ENCODE measurements at places on chromosomes 6 and 20.

GRCh38 chr6:130583268-130583667 is 217.5 kb downstream of the TMEM200A start:
- no peak for DNase-seq

DNA sequence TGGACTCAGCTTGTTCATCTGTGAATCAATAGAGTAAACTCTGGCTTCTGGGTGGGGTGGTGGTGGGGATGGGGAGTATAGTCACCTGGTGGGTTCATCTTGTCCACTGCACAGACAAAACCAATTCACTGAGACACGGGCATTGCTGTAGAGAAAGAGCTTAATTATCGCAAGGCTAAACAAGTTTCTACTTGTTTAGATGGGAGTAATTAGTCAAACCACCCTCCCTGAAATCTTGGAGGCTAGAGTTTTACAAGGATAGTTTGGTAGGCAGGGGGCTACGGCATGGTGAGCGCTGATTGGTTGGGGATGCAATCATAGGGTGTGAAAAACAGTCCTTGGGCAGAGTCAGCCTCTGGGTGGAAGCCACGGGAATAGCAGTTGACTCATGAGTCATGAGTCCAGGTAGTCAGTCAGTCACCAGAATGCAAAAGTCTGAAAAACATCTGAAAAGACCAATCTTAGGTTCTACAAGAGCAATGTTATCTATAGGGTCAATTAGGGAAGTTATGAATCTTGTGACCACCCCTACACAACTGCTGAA is 77.8 kb downstream of the STMND1 start:
- no peak for DNase-seq

DNA sequence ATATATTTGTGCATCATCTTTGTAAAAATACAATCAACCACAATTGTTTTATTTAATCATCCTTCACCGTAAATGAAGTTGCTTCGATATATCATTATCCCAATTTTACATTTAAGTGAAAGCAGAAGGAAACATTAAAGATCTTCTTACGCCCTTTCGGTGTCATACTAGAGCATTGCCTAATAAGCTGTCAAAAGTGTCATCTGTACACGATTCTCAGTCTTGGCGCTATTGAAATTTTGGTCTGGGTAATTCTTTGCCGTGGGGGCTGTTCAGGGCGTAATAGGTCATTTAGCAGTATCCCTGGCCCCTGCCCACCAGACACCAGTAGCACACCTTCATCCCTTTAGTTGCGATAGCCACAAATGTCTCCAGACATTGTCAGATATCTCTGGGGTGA is 40.4 kb upstream of the TMEM170B start:
- DNase-seq: no peak

DNA sequence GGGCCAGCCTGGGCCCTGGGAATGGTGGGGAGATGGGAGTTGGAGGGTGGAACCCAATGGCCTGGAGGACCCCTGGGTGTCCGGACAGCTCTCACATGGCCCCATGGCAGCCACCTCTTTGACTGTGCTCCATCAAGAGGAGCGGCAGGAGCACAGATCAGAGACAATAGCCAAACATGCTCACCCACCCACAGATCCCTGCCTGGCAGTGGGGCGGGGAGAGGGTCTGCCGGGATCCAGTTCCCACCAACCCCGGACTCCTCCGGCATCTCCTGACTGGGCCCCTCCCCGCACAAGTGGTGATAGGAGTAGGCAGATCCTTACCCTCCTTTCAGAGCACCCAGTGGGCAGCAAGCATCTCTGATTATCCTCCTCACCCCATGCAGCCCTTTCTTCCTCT is 31.9 kb upstream of the MRPS18A start:
- DNase-seq: no peak

- peak; percentile 14 for DNase-seq
Measured at GRCh38 chr20:10381477-10381876, 52.5 kb downstream of the MKKS start.

DNA sequence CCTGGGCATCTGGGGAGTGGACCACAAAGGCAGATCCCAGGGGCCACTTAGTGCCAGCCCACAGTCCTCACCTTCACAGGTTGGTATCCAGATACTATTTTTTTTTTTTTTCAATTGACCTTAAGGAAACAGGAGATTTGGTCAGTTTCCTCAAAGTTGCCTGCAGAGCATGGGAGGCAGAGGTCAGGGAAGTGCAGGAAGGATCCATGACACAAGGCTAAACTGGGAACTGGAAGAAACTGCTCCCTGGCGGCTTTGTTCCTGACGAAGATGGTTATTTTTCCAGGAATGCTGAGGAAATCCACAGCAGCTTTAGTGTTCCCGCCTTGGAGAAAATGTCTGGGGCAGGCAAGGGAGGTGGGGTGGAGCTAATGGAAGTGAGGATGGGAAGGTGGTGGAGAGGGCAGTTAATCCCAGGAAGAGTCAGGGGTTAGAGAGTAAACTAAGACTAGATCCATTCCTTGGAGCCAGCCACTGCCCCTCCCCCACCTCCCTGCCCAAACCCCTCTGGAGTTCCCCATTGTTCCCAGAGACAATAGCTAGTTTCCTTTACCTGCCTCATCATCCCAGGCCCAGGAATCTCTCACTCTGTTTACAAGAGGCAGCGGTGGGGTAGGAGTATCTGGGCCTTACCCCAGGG is 14.3 kb upstream of the MYMX start:
- DNase-seq: no peak

DNA sequence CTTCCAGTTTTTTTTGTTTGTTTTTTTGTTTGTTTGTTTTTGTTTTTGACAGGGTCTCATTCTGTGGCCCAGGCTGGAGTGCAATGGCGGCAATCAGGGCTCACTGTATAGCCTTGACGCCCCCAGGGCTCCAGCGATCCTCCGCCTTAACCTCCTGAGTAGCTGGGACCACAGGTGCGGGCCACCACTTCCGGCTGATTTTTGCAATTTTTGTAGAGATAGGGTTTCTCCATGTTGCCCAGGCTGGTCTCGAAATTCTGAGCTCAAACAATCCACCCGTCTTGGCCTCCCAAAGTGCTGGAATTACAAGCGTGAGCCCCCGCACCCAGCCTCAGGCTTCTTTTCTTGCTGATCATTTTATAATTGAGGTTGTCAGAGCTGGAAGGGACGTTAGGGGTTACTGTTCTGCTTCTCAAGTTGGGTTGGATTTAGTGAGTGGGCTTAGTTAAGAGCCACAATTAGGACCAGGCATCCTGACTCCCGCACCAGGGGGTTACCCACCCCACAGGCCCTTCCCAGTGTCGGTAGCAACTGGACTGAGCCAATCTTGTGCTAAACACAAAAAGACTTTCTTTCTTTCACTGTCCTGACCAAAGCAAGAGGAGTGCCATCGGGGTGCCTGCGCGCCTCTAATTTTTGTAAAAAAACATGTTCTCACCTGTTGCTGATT is 13.1 kb upstream of the ZSCAN9 start:
- no peak for DNase-seq

GRCh38 chr6:52162940-52163908 is 23.0 kb upstream of the IL17A start:
- DNase-seq: peak; percentile 28

- peak; percentile 38 for DNase-seq
Measured at GRCh38 chr6:31821301-31822035, 6.1 kb upstream of the HSPA1B start.

DNA sequence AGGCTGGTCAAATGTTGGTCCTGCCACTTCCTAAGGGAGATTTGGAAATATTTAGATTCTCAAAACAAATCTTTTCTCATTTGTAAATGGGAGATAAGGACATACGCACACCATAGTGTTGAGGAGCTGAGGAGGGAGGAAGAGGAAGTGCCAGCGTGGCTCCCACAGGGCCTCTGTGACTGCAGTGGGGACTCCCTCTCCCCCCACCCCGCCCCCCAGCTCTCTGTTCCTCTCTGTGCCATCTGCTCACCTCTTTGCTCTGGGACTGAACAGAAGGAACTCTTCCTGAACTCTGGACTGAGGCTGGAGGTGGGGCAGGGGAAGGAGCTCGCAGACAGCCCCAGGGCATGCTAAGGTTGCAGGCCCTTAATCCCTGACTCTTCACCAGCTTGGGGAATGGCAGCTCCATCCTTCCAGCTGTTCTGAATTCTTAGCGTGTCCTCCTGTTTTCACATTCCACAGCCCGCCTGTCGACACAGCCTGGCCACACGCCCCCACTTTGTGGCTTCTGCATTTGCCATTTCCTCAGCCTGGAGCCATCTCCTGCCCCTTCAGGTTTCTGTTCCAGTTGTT is 11.4 kb downstream of the DDX27 start:
- peak; percentile 60 for DNase-seq

- DNase-seq: peak; percentile 90
Measured at GRCh38 chr6:31125586-31126363, 5.5 kb upstream of the CDSN start.

DNA sequence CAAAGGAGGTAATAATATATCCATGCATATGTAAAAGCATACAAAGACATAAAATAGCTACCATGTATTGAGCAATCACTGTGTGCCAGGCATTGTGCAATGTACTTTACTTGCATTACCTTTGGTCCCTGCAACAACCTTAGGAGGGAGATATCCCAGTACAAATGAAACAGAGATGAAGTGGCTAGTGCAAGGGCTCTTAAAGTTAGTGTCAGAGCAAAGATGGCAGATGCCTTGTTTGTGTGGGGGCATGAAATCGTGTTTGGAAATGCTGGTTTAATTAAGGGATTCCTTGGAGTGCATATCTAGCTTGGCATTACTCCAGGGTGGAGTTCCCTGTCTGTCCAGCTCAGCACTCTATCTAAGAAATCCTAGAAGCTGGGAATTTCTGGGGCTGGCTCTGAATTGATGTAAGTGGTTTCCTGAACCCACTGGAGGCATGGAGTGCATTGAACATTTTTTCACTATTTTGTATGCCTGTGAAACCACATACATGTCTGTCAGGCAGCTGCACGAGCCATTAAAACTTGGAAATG is 9.8 kb downstream of the PAQR8 start:
- peak; percentile 50 for DNase-seq

DNA sequence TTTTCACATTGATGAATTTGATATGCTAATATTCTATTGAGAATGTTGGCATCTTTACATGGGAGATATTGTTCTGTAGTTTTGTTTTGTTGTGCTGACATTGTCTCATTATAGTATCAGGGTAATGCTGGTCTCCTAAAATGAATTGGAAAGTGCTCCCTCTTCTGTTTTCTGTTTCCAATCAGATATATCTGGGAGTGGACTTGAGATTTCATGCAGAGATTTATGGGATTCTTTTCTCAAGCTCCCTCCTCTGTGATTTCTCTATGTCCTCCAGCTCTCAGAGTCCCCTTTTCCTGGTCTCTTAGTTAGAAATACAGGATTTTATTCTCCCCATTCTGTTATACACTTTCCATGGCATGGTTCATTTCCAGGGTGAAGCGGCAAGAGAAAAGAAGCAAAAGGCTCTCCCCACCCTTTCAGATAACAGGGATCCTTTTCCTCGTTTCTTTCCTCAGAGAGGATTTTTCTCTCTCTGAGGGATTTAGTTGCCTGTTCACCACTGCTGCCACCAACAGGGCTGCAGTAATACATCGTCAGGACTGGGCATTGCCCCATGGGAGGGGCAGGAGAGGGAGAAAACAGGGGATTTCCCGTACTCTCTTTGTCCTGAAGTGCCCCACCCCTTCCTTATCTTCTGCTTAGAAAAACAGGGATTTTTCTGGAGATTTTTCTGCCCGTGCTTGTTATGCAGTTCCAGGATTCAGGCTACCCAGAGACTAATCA is 59.3 kb upstream of the STMND1 start:
- peak; percentile 77 for DNase-seq
